ENCODE measurements at places on chromosomes 12 and 14. TPM values are rescaled to one million over a fixed set of nuclear protein-coding genes. Genes with fewer than 3 reads are reported as not detected.

Gene KLRC4
- not detected for total RNA-seq

Gene PSMD9
- 125 TPM for total RNA-seq

Gene SMIM41
- total RNA-seq = not detected

Gene FLVCR2
- 9.2 TPM for total RNA-seq

Gene ACVRL1
- 0.15 TPM for total RNA-seq

Gene LUM
- 0.28 TPM for total RNA-seq

Gene ADCY4
- total RNA-seq = not detected

Gene ADAM21
- not detected for total RNA-seq

Gene MYBPC1
- not detected for total RNA-seq

Gene RNF212B
- not detected for total RNA-seq

Gene KRT2
- not detected for total RNA-seq

Gene OS9
- total RNA-seq = 119 TPM

Gene PTCSC3
- total RNA-seq = not detected

Gene MAP3K12
- total RNA-seq = 15.6 TPM

Gene ARHGEF25
- 5.1 TPM for total RNA-seq

Gene CD69
- not detected for total RNA-seq

Gene BMP4
- 1.6 TPM for total RNA-seq

Gene FBRSL1
- total RNA-seq = 70.8 TPM

Gene PLEKHA5
- 7.3 TPM for total RNA-seq

Gene DIO3
- total RNA-seq = not detected

Gene BEGAIN
- 9.6 TPM for total RNA-seq

Gene KRT5
- total RNA-seq = 0.62 TPM

Gene KRT6C
- total RNA-seq = not detected

Gene METTL3
- 46.9 TPM for total RNA-seq

Gene TOMM20L
- not detected for total RNA-seq

Gene RTL1
- total RNA-seq = 0.15 TPM

Gene ACOT6
- not detected for total RNA-seq

Gene GUCY2C
- not detected for total RNA-seq

Gene REM2
- total RNA-seq = 0.39 TPM

Gene CNTN1
- total RNA-seq = 35.1 TPM

Gene TRIM9
- total RNA-seq = 13.7 TPM

Gene PDE3A
- 3.1 TPM for total RNA-seq

Gene BCL2L14
- total RNA-seq = not detected

Gene TAS2R10
- not detected for total RNA-seq

Gene SOAT2
- 0.24 TPM for total RNA-seq

Gene NR4A1
- total RNA-seq = 31.1 TPM

Gene FAM234B
- 3.9 TPM for total RNA-seq

Gene TMEM121
- total RNA-seq = 10.8 TPM

Gene VASH1
- total RNA-seq = 3.6 TPM

Gene CDKN3
- total RNA-seq = 76.9 TPM

Gene CISTR
- not detected for total RNA-seq

Gene NPAS3
- not detected for total RNA-seq

Gene PLA2G1B
- total RNA-seq = not detected

Gene FKBP3
- 149 TPM for total RNA-seq

Gene CLEC4C
- not detected for total RNA-seq

Gene PARP11
- total RNA-seq = 1.7 TPM
